ENCODE measurements at places on chromosomes 12 and 14.

GRCh38 chr14:103104654-103105452, 10.3 kb downstream of the EXOC3L4 start:
- peak; percentile 38 for DNase-seq

DNA sequence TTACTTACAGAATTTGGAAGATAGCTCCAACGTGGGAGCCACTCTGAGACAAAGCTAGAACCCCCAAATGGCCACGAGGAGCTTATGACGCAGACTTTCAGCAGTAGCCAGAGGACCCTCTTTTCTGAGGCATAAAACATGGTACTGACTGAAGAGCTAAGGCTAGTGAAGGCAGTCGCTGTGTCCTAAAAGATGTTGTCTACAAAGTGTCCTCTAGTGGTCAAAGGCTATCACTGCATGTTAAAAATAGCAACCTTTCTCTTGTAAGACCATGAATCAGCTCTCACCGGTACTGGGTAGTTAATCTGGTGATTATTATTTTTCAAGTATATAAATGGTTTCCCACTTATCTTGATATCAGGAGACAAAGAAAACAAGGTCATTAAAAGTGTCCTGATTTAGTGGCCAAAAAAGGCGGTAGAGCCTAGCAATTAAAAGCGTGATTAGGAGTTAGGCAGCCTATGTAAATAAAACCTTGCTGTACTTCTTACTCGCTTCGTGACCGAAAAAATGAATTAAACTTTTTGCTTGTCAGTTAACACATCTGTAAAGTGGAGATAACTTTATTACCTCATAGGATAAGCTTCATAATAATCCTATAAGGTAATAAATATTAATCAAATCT, 47.0 kb upstream of the LGR5 start:
- peak; percentile 76 for DNase-seq

DNA sequence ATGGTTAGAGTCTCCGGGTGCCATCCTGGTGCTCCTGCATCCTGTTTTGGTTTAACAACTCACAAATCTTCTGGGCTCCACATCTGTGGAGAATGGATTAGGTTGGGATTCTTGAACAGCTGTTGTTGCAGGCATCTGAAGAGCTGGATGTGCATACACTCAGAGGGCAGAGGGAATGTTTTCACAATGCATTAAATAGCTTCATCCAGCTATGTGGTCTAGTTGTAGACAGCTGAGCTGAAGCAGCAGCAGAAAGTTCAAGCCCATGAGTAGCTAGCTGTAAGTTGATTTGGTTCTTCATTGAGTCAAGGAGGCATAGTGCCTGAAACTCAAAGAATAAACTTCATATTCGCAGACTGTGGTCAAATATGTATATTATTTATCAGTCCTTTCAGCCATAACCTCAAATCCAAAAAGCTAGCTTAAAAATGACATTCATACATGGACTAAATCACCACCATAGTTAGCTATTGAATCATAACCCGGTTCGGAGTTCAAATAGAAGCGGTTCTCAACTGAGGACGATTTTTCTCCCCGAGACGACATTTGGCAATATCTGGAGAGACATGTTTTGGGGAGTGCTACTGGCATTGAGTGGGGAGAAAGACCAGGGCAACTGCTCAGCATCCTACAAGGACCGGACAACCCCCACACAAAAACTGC, 858 bp upstream of the ANKRD13A start:
- no peak for DNase-seq

DNA sequence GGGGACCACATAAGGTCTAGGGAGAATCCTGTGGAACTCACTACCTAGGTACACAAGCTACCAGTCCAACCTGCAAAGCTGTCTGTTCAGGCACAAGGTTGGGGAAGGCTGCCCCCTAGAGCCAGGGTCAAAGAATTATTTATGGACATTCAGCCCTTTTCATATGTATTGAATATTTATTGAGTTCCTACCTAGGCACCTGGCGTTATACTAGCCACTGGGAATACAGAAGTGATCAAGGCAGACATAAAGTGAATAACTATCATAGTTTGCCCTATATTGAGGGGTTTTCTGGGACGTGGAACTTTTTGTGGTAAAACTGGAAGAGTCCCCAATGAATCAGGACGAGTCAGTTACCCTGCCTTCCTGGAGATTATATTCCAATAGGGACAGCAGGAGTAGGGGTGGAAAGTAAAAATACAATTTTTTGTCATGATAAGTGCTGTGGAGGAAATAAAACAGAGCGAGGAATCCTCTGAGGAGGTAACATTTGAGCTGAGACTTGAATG, 5.8 kb upstream of the SLC48A1 start:
- peak; percentile 72 for DNase-seq

GRCh38 chr12:46181465-46181864, 87.4 kb downstream of the SLC38A1 start:
- no peak for DNase-seq

GRCh38 chr12:65664715-65665250, 159.5 kb upstream of the HMGA2 start:
- no peak for DNase-seq

- DNase-seq: no peak
These were observed 256.6 kb upstream of the FOXN3 start for GRCh38 chr14:89673512-89674225.

- no peak for DNase-seq
These were observed 59.0 kb downstream of the LLPH start for GRCh38 chr12:66071549-66071948.

- DNase-seq: no peak
These were observed 86.6 kb downstream of the FOXN3 start for GRCh38 chr14:89330236-89331002.

- no peak for DNase-seq
These were observed 18.4 kb downstream of the NR2C1 start for GRCh38 chr12:95055057-95055456.

- no peak for DNase-seq
These were observed 573.8 kb upstream of the TBX3 start for GRCh38 chr12:115257791-115258190.

DNA sequence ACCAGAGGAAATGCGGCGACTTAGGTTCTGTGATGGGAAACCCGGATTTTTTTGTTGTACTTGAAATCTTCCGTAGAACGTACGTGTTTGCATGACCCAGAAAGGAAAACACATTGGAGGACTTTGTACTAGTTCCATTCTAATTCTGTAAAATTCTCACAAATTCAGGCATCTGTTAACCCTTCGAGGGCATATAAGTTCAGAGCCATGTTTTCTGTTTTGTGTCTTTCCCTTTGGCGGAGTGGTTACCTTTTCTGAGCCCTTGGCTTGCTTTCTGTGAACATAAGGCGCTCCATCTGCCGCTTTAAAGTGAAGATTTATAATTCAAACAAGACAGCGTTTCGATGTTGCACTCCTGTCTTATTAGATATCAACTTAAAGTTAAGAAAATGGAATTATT, 34.2 kb downstream of the BICD1 start:
- no peak for DNase-seq

DNA sequence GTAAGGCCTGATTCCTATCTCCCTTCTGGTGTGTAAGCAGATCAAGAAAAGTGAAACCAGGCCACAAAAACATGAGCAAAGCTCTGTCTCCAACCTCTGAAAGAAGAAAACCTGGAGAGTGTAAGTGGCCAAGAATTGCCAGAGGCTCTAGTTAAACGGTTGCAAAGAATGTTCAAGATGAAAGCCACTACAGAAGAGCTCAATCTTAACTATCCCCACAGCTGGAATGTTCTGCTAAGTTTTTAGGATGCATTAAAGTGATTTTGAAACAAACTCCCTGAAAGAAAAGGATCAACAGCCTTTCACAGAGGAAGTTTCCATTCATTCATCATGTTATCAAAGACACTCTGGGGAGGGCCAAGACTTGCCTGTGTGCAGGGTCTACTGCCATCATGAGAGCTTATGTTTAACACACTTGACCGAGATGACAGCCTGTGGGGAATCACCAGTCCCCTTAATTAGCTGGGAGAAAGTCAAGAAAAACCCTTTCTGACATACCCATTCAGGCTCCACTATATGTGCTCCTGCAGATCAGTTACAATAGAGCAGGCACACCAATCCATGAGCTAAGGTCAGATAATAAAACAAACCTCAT, 128.0 kb upstream of the OVCH1 start:
- DNase-seq: no peak

DNA sequence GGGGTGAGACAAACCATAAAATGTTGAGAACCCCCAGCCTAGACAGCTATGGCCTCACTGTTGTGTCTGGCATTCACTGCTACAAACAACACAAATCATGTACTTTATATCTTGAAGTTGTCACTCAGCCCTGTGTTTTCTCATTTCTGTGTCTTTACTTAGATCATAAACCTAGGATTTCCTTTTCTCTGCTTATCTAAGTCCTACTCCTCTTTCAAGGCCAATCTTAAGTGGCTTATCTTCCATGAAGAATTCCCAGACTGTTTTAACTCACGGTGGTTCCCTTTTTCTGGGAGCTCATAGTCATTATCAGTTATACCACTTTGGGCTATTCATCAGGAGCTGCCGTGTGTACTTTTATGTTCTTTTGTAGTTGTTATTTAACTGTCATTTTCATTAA, 42.1 kb downstream of the FLRT2 start:
- no peak for DNase-seq

GRCh38 chr12:116048879-116049278, 228.6 kb downstream of the MED13L start:
- no peak for DNase-seq

DNA sequence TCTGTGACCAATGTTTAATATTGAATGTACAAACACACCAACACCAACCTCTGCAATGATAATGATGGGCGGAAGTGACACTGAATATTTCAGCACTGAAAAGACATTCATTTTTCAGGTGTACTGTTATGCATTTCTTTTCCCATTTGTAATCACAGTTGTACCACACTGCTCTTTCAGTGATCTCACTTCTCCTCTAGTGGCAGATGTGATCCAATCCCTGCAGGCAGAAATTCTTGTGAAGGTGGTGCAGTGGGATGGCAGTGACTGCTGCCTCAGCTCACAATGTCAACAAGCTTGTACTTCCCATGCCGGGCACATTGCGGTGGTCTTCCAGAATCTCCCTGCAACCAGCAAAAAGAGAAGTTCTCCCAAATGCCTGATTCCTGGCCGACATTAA, 23.0 kb upstream of the ERGIC2 start:
- DNase-seq: no peak

DNA sequence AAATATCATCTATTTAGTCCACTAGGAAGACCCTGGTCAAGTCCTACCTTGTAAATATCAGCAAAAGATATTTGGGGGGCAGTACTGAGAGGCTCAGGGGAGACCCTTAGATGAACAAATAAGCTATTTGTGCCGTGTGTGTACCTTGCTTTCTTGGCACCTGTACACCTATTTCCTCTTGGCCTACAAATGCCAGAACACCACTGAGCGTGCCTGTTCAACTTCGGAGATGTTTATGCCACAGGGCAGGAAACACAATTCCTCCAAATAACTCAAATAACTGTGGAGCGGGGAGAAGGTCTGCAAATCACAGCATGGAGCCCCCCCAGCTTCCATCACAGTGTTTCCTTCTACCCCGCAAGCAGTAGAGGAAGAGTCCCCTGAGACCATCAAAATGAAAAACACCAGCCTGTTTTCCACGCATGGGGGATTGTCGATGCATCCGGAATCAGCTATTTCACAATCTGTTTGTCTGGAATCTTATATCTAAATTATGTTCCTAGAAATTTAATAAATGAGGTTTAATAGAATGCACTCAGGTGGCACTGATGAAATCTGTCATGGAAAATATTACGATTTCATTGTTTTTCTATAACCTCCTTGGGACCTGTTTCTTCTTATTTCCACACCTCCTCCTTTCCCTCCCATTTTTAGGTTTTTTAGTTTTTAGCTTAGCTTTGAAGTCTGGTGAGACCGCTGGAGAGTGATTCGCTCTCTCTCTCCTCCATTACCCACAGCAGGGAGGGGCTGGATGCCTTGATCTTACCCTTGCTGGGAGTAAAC, 254.0 kb upstream of the SRRM4 start:
- DNase-seq: no peak

DNA sequence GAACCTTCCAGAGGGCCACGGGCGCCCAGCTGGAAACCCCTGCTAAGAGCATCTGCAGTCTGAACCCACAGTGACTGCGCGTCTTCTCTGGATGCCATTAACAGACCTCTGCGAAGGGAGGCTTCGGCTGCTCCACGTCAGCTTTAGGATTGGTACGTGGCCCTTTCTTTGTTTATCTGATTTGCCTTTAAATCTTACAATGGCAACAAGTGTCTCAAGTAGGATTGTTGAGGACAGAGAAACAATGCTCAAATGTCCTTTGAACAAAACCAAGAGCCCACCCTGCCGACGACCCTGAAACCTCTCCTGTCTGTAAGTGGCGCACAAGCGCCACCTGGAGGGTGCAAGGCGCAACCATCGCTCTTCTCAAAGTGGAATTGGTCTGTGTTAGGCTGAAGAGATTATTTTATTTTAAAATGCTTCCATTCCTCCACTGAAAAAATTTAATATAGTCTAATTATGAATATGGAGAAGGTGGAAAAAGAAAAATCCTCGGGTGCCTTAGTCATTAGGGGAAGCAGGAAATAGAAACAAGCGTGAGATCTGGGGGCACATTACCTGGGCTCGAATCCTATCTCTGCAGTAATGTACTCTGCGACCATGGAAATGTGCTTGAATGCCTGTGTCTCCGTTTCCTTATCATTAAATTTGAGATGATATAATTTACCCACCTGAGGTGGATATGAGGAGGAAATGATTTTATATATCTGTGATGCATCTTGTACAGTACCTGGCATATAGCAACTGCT, 82.6 kb upstream of the PTPRB start:
- peak; percentile 86 for DNase-seq

DNA sequence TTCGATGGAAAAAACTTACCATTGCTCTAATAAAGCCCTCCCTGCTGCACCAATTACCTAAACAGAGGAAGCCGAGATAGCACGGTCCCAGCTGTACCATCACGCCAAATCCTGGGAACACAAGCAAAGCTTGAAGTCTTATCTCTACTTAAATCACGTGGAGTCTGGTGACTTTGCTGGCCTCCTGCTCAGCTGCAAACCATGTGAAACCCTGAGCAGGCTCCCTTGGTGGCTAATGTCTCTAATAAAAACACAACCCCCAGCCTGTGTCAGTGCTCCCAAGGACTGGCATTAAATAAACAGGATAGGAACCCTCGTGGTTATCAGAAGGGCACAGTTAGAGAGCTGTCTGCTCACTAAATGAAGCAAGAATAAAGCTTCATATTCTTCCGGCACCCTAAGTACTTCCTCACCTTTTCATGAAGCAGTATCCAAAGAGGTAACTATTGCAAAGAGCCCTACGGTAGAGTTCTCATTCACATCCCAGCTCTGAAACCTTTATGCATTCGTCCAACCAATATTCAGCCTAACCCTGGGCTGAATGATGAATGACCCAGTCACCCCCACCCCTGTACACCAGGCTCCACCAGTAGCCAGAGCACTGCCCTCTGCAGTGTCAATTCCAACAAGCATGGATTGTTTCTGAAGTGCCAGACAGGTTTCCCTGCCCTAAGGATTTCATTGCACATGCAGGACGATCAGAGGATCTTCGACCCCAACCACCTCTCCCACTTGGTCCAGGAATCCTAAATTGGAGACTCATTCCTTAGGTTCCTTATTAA, 452.7 kb upstream of the TMPO start:
- DNase-seq: no peak

- DNase-seq: no peak
These were observed 1.2 kb downstream of the ADAMTS20 start for GRCh38 chr12:43550831-43551271.
